Immature natural killer cell (primary cell): ENCODE measurements at places on chromosomes 11 and 22. TPM values are rescaled to one million over a fixed set of nuclear protein-coding genes. Genes with fewer than 3 reads are reported as not detected.

DNA sequence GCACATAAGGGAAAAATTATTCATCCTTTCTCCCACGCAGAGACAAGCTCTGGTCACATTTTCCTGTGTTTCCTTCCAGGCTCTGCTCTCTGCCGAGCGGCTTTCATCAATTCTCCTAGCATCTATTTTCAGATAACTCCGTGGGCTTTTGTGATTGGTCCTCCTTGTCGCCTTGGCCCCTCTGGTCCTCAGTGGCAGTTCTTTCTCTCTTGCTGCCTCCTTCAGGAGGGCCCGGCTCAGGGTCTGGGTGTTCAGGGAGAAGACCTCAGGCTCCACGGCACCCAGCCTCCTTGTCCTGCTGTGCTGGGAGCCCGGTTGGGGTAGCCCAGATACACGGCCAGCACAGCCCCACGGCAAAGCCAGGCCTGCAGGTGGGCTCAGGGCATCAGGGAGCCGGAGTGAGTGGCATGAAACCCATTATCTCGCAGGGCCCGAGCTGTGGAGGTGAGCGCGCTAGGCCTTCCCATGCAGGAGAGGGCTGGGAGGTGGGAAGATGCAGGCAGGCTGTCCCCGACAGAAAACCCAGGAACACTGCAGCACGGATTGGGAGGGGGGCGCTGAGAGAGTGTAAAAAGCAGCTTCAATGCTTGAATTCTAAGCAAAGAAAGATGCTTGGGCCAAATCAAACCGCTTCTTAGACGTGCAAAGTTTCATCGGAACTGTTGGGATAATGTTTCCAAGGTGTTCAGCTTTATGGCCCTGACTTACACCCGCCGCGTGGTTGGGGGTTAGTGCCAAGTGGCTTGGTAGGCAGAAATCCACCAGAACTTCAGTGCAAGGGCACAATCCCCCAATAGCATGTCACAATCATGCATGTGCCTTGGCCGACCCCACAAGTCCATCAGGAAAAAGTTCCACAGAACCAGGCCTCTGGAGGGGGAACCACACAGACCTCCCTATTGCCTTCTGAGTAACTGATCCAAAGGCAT is 81.9 kb upstream of the WNT7B start:
- no peak for DNase-seq

GRCh38 chr11:90113541-90113940 is 20.9 kb upstream of the NAALAD2 start:
- DNase-seq, result no peak

- no peak for DNase-seq
These were observed 9.8 kb upstream of the EIF3F start for GRCh38 chr11:7977232-7977917.

DNA sequence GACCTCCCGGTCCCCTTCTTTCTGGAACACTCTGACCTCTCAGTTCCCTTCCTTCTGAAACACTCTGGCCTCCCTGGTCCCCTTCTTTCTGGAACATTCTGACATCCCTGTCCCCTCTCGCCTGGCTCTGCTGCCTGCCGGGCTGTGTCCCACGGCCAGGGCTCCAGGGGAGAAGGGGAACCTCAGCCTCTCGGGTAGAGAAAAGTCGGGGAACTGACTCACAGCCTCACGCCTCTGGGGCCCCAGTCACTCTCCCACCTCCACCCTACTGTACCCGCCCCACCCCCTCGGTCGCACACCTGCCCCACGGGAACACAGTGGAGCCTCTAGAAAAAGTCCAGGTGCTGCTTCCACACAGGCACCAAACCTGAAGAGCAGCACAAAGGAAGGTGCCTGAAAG is 93.3 kb downstream of the BRD1 start:
- no peak for DNase-seq

- no peak for DNase-seq
These were observed 753.8 kb upstream of the TENM4 start for GRCh38 chr11:80194625-80195024.

- no peak for DNase-seq
These were observed 790 bp upstream of the TMEM41B start for GRCh38 chr11:9315078-9315688.

GRCh38 chr11:95093548-95093947 is 3.9 kb downstream of the ENDOD1 start:
- no peak for DNase-seq

- no peak for DNase-seq
These were observed 5.6 kb downstream of the OSBPL5 start for GRCh38 chr11:3159296-3160190.

- no peak for DNase-seq
These were observed 564.2 kb upstream of the KIRREL3 start for GRCh38 chr11:127564810-127565209.

The SLC43A1 gene
- polyA plus RNA-seq, result 17.5 TPM

The CRYBB1 gene
- polyA plus RNA-seq, result not detected

GRCh38 chr11:72015511-72016061 is 16.9 kb downstream of the IL18BP start:
- DNase-seq, result no peak

The TRIM49 gene
- polyA plus RNA-seq, result not detected

- peak; percentile 36 for DNase-seq
These were observed 10.4 kb downstream of the RCOR2 start for GRCh38 chr11:63906585-63906984.

DNA sequence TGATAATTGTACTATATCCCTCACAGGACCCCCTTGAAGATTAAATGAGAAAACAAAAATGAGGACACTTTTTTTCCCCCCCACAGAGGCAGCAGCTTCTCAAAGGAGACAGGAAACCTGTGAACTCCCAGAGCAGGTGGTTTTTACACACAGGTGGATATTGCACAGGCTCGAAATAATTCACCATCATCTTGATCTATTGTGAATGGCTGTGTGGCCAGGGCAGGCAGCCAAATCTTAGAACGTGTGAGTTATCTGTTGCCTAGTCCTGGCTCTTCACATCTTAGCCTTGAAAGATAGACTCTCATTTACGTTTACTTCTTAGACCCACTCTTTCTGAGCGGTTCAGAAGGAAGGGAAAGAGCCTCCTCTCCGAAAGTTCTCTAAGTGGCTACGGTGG is 23.5 kb downstream of the PPFIBP2 start:
- DNase-seq, result no peak

GRCh38 chr11:44927174-44927661 is 23.5 kb downstream of the TP53I11 start:
- DNase-seq, result peak; percentile 55

The KCNJ4 gene
- not detected for polyA plus RNA-seq

DNA sequence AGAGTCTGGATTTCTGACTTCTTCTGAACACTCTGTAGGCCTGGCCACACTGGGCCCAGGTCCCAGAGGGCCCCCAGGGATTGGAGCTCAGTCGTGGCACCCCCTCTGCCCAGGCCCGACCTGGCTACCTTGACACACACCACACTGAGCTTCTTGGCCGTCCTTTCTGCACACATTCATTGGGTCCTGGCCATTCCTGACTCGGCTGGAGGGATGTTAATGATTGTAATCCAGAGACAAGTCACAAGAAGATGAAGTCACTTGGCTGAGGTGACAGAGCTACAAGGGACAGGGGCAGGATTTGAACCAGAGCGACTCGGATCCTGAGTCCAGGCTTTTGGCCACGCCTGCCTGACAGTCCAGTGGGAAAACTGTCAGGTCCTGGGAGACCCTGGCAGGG is 23.9 kb upstream of the PDGFB start:
- no peak for DNase-seq

GRCh38 chr11:125679397-125679796 is 1.2 kb downstream of the ACRV1 start:
- DNase-seq, result no peak

The MGAT3 gene
- polyA plus RNA-seq, result not detected

- no peak for DNase-seq
These were observed 17.5 kb downstream of the UQCR10 start for GRCh38 chr22:29784451-29785361.

The PLAAT4 gene
- 933 TPM for polyA plus RNA-seq

DNA sequence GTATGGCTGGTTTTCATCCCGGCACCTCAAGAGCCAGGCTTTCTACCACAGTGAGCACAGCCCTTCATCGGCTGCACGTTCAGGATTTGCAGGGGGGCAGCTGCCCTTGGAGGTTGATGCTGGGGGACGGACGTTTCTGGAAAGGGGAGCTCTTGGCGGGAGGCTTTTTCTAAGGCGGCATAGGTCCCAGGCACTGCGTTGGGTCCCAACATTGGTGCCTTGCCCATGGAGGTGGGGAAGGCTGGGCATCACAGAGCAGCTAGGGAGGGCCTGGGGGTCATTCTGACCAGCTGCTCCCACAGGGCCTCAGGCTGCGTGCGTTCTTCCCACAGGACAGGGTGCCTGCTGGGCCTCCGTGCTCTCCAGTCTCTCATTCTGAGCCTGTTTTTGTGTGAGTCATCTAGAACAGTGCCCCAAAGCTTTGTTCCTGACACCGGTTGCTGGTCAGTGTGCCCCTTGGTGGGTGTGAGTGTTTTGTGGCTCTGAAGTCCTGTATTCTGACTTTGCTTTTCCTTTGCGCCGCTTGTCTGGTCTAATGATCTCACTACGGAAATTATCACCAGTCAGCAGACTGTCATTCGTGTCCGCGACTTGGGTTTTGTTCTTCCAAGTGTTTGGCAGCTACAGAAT is 275.9 kb downstream of the TBC1D22A start:
- DNase-seq, result no peak

The ANKRD49 gene
- 26.4 TPM for polyA plus RNA-seq

- no peak for DNase-seq
These were observed 304.9 kb downstream of the NTM start for GRCh38 chr11:131675121-131675888.

The CFAP300 gene
- polyA plus RNA-seq, result not detected

DNA sequence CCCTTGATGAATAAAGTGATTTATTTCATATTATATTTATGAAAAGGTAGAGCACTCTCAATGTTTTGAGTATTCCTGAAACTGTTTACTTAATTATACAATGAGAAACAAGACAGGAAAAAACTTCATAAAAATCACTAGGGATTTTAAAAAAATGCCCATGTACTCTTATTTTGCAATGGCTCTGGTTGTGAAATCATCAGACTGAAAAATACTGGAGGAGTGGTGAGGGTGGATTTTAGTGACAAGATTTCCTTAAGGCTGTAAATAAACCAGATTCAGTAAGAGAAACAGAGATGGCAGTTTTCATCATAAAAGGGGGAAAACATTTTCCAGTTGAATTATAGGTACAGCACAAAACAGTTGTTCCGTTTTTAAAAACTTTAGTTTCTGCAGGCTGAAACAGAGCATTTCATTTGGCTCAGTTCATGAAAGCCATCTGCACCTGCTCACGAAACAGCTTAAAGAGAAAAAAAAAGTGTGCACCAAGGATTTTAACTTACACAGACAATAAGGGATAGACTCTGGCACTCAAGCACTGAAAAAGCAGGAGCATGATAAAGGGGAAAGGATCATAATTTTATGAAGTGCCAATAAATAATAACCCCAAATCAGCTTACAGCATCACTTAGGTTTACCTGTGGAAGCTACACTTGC is 100.7 kb downstream of the MAML2 start:
- no peak for DNase-seq

GRCh38 chr11:110564676-110565356 is 135.1 kb downstream of the FDX1 start:
- DNase-seq, result no peak

DNA sequence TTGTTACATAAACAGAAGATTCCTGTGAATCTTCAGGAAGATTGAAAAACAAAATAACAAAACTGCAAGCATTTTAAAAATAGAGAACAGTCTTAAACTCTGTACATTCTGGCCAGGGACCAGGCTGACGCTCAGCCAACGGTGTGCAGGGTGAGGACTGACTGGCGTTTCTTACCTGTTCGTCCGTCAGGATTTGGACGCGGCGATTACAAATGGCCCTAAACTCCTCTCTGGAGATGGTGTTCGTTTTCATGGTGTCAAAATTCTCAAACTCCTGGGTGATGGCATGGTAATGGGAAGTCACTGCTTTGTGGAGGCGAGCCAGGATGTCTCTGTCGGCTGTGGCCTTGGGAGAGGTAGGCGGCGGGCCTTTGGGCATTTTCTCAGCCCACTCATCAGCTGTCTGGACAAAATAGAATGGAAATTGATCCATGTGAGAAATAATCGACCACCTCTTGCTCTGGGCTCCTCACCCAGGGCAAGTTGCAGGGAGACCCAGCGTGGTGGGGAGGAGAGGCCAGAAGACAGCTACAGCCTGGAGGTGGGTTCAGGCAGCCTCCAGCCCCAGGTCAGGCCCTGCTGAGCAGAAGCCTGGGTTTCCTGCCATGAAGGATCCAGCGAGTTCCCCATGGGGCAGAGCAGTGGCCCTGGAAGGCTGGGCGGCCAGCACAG is 143.0 kb downstream of the MPPED1 start:
- DNase-seq, result no peak

The OVOL1 gene
- not detected for polyA plus RNA-seq

The TMEM179B gene
- polyA plus RNA-seq, result 290 TPM

DNA sequence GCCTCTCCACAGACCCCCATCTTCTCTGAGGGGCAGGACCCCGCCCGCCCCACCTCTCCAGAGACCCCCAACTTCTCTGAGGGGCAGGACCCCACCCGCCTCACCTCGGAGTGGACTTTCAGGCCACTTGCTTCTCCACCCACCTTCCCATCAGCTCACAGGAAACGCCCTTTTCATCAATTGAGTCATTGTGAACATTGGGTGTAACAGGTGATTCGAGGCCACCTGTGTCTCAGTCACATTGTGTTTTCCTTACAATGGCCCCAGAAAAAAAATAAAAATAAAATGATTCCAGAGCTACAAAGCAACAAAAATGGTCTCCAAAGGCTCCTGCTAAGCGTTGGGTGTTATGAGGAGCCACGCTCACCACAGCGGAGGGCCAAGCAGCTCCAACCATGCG is 36.0 kb downstream of the BRD1 start:
- DNase-seq, result no peak

DNA sequence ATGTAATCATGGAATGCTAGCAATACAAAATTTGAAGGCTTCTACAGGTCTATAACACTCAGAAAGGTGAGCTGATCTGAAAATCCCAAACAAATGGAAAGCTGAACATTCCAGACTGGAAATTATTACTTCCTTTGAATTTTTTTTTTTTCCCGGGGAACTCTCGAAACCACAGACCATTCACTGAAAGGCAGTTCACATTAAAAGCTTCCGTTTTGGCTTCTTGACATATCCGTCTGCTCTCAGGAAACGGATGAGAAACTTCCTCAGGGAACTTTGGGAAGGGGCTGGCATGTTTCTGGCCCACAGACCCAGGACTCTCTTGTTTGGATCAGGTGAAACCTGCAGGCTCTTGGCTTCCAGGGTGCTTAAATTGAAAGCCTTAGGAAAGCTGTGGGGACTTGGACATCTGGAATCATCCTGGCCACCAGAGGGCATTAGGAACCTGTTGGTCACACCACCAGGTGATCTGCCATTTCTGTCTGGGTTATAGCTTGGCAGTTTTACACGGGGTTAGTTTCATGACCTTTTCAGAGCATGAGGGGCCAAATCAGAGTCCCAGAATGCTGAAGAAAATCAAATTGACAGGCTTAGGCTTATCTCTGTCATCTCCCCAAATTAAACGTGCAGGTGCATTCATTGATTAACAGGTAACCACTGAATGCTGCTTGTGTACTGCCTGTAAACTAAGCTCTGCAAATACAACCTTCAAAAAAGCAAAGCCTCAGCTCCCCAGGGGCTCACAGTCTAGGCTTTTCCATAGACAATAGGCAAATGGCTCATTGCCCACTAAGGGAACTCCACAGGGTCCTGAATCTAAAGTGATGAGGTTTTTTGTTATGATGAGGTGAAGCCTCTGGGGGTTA is 22.7 kb upstream of the GRAMD1B start:
- DNase-seq, result peak; percentile 60

- no peak for DNase-seq
These were observed 26.3 kb downstream of the PRDM10 start for GRCh38 chr11:129976328-129976727.

- no peak for DNase-seq
These were observed 687 bp upstream of the CALCA start for GRCh38 chr11:14972581-14973495.
